ENCODE measurements at places on chromosomes 2 and 18.

GRCh38 chr2:30266705-30267104, 35.4 kb downstream of the LBH start:
- no peak for DNase-seq

DNA sequence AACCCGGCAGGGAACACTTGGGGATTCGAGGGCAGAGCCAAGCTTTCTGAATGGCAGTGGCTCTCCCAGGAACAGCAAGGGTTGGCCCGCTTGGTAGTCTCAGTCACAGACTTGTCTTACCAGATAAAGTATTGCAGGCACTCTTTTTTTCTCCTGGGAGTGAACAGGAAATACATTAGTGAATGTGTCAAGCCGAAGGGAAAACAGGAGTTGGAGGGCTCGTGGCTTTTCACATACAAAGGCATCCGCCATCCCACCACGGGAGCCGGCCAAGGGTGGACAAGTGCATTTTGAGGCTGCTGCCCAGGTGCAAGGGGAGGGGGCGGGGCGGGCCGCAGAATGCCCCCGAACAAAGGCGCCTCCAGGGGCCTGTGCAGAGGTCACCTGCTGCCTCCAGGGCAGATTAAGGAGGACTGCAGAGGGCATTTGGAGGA, 163.3 kb upstream of the SIX3 start:
- DNase-seq, result no peak

DNA sequence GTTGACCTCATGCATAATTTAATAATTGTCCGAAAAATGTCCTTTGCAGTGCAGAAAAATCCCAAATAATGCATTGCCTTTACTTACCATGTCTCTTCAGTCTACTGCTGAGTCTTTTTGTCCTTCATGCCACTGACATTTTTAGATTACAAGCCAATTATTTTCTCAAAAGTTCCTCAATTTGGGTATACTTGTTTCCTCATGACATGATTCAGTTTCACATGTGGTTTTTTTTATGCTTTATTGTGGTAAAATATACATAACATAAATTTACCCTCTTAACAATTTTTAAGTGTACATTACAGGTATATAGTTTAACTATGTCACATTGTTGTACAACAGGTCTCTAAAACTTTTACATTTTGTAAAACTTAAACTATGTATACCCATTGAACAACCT, 81.0 kb downstream of the EPC2 start:
- DNase-seq, result no peak

DNA sequence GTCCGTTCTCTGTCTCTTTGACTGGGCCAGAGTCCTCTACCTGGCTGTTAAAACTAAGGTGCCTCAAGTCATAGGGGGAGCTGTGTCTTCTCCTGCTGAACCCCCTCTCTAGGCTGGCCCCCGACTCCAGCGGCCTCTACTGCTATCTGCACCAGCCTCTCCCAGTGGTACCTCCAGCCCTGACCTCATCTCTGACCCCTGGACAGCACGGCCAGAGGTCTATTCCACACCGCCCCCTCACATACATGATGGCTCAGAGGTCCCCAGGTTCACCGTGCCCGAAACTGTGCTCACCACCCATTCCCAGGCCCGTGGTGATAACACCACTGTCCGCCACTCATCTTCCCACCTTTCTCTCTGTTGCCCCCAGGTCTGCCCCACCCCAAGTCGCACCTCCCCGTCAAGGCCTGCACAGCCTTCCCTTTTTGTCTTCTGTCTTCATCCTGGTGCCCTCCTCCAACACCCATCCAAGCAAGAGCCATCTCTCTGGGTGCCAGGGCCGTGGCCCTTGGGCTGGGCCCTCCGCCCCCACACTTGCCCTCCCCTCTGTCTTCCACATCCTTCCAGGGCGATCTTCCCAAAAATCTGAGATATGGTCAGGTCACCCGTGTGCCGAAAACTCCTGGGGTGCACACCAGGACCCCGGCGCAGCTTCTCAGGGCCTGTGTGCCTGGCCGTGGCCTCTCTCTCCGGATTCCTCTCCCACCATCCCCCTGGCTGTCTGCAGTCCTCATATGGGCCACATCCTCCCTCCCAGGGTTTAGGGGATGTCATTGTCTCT, 134.4 kb upstream of the ID2 start:
- no peak for DNase-seq

GRCh38 chr2:219272995-219273394, 6.2 kb upstream of the DNAJB2 start:
- no peak for DNase-seq

- no peak for DNase-seq
Observed at GRCh38 chr2:237700512-237701032, 73.2 kb downstream of the LRRFIP1 start.

DNA sequence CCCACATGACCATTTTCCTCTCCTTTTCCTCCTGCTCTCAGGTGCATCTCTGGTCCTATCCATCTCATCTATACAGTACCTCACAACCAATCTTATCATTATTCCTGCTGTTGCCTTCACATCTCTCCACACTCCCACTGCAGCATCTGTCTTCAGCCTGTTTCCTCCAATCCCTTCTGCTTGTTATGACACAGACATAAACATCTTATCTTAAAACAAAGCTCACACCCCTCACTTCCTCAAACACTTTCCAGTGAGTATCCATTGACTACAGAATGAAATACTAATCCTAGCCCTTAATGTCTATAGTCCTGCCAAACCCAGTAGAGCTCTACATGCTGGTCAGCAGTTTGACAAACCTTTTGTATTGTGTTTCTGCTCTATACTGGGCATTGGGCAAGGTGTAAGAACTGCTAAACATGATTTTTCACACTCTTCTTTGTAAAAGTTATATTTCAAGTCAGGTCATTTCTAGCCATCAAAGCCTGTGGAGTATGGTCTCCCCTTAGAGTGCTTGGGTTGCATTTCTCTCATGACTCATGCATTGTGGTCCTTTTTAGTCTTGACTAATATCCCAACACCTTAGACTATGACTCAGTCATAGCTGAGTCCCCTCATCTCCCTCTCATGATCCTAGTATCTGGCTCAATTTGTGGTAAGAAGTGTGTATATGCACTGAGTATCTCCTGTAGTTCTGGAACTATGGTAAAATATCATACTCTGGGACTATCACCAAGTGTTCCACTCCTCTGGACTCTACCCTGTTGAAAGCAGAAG, 187.0 kb downstream of the CYRIA start:
- no peak for DNase-seq

GRCh38 chr2:188199716-188200128, 92.0 kb upstream of the GULP1 start:
- no peak for DNase-seq

GRCh38 chr2:70083344-70084156, 3.7 kb upstream of the PCBP1 start:
- peak; percentile 68 for DNase-seq

GRCh38 chr18:518081-518480, 17.6 kb upstream of the COLEC12 start:
- DNase-seq, result no peak

- no peak for DNase-seq
Observed at GRCh38 chr2:16446706-16447105, 218.9 kb downstream of the CYRIA start.

DNA sequence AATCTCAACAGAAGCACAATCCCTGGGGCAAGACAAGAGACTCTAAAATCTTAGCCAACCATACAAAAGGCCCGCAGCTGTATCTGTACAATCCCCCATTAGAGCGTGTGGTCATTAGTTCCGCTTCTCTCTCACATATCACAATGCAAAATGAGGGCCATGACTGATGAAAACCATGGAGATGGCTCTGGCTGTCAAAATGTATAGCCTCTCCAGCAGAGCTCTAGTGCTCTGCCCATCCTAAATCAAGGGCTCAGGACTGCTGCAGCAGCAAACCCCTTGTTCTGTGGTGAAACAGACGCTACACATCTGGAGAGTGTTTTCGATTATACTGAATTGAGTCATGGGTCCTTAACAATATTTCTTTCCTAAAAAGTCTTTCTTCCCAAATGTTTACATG, 221.0 kb downstream of the PID1 start:
- DNase-seq, result no peak

GRCh38 chr2:42168459-42169099, 574 bp upstream of the EML4 start:
- no peak for DNase-seq

DNA sequence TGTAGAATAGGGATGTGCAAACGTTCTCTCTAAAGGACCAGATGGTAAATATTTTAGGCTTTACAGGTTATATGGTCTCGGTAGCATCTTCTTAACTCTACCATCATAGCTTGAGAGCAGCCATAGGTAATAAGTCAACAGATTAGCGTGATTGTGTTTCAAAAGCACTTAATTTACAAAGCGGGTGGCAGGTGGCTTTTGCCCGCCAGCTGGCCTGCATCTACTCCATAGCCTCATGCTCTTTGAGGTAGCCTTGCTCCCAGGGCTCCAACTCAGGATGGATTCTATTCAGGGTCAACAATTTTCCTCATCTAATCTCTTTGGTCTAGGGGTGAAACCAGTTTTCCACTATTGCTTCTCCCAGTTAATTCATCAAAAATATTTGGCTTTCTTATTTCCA, 5.0 kb upstream of the ATP9B start:
- DNase-seq, result no peak

- DNase-seq, result no peak
Observed at GRCh38 chr2:16371751-16372150, 293.9 kb downstream of the CYRIA start.

DNA sequence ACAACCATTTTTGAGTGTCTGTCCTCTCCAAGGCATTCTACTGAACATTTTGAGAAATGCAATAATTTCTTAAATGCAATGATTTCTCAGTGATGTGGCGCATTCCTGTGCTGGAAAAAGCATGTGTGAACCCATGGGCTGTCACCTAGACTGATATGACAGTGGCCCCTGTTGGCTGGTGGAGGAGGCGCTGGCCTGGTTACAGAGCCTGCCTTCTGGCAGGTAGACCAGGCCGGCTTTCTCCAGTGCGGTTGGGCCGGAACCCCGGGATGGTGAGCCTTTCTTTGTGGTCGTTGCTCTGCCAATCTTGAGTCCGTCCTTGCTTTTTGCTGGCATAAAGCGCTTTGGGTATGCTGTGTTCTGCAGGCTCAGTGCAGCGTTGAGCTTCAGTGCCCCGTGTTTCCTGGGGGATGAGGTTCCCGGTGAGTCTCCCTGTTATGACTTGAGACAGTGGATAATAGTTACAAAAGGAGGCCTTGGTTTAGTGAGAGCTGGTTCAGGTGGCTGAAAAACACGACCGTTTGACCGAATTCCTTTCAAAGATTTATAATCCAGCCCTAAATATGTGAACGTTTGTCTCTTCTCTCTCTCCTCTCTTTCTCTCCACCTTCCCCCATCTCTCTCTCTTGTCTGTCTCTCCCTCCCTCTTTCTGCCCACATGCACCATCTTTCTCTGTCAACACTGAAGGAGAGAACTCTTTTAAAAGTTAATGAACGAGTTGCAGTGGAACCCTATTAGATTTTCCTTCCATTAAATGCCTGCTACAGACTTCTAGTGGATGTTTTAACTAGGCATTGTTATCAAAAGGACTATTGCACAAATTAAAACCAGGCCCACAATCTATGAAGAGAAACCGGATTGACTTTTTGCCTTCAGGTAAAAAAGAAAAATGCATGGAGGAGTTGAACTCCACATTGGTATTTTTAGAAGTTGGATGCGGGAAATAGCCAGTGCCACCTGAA, 34.0 kb downstream of the TSHZ1 start:
- DNase-seq, result no peak

DNA sequence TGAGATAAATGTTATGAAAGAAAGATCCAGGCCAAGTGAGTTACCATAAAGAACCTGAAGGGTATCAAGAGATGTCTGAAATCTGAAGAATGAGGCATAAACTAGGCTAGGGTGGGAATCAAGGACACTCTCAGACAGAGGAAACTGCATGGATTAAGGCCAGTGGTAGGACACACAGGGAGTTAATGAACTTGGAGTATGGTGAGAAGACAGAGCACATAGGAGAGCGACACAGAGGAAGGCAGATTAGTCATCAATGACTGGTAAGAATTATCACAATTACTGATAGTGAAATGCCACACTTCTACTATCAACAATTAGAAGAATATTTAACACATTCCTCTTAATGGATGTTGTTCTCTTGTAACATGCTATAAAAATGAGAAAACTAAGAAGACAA, 76.9 kb downstream of the TTC21B start:
- DNase-seq, result no peak

GRCh38 chr18:3088449-3088848, 75.5 kb upstream of the LPIN2 start:
- DNase-seq, result no peak

DNA sequence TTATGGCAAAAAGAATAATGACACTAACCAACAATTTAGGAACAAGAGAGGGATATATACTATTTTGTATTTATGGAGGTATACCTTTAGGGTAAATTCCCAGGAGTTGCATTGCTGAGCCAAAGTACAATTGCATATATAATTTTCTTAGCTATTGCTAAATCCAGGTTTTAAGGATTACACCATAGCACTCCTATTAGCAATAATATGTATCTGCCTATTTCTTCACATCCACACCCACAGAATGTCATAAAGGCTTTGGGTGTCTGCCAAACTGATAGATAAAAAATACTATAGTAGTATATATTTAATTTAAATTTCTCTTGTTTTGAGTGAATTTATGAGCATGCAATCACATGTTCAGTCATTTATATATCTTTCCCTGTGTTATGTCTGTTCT, 11.5 kb upstream of the SERPINB13 start:
- no peak for DNase-seq

GRCh38 chr2:29703336-29703735, 218.1 kb downstream of the ALK start:
- no peak for DNase-seq

- DNase-seq, result no peak
Observed at GRCh38 chr18:45825258-45826044, at the start of gene SIGLEC15. TSS of gene SIGLEC15 (plus strand) at chr18:45825675. CDS start at chr18:45825729, 54 bp downstream.

DNA sequence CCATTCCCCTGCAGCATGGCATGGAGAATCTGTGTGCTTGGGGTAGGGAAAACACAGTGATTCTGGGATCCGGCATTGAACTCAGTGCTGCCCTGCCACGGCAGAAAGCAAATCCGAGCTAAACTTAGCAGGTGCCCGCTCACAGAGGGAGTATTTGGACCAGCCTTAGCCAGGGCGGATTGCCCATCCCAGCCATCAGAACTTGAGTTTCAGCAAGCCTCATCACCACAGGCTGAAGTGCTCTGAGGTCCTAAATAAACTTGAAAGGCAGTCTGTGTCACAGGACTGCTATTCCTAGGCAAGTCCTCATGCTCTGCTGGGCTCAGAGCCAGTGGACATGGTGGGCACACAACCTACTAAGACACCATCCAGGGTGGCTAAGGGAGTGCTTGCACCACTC, 86.2 kb upstream of the YPEL5 start:
- DNase-seq, result no peak

DNA sequence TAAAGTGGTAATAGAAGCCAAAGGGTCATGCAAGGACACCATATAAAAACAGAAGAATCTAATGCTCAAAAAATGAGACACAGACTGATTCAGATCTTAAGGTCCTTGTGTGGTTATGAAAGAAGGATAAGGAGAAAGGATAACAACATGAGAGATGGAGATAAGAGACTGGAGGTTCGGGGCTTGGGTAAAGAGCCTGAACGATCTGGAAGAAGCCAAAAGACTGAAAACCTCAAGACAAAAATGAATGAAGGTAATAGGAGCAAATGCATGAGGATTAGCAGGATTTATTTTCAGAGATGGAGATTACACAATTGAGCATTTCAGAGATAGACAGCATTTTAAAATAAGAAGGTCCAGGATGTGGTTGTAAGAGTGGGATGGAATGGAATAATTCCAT, 26.1 kb downstream of the STK17B start:
- DNase-seq, result no peak
